ENCODE measurements at places on chromosomes 13 and 19. TPM values are rescaled to one million over a fixed set of nuclear protein-coding genes. Genes with fewer than 3 reads are reported as not detected.

GRCh38 chr13:40596484-40596883 lies 70.0 kb downstream of the FOXO1 start:
- no peak for DNase-seq

- no peak for DNase-seq
Measured at GRCh38 chr13:76014406-76015318, 378.5 kb downstream of the LMO7 start.

DNA sequence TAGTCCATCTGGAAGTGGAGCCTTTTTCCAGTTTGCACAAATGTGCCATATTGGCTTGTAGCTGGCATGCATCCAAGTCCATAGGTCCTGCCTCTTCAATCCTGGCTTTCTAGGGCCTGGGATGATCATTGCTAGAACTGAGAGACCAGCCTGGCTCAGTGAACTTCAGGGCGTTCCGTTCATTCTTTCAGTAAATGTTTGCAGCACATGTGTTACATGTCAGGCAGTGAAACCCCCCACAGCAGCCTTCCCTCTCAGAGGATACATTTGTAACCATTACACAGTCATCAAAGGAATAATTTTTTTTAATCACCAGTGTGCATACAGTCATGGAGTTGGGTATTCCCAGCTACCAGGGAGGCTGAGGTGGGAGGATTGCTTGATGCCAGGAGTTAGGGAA lies 9.7 kb downstream of the FUT2 start:
- DNase-seq, result no peak

DNA sequence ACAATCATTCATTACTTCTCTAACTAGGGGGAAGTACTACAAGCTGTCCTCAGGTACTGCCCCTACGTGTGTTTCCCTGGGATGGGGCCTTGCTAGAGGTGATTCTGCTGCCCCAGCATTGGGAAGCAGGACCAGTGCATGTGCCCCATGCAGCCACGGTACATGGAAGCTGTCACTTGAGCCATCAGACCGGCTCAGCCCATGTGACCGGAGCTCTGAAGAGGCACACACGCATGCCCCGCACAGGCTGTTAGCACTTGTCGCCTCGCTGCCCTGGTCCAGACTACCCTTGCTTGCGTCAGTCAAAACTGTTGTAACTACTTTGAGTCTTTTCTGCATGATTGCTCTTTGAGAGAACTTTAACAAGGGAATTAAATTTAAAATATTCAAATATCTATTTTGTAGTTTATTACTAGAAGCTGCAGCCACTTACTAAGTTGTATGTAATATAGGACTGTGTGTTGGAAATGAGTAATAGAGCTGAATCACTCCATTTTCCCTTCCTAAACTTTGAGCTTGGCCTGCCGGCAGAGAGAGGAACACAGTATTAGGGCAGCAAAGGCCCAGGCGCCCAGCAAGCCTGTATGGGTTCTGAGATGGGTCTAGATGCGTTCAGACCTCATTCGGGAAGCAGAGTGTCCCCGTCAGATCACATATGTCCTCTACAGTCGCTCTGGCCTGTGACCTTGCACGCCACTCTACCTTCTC lies 42.2 kb downstream of the DHRS12 start:
- DNase-seq, result no peak

DNA sequence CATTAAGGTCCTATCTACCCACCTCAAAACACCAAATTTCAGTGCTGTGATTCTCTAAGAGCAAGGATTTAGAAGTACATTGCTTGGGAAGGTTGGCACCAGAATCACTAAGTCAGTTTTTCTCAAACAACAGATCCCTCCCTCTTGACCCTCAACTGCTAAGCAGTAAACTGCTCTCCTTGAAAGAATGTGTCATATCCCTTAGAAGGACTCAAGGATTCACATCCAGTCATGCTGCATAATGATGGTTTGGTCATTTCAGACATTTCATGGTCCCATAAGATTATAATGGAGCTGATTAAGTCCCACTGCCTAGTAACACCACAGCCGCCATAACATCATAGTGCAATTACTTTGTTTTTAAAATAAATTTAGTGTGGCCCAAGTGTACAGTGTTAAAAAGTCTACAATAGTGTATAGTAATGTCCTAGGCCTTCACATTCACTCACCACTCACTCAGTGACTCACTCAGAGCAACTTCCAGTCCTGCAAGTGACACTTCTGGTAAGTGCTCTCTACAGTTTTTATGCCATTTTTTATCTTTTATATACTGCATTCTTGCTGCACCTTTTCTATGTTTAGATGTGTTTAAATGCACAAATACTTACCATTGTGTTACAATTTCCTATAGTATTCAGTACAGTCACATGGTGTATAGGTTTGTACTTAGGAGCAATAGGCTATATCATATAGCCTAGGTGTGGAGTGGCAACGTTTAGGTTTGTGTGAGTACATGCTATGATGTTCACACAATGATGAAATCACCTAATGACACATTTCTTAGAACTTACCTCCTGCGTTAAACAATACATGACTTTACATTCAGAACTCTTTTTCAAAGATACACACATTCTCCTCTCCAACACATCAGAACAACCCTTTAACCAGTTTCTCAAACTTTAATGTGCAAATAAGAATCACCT lies 15.7 kb upstream of the CCDC169 start:
- no peak for DNase-seq

The VSIG10L gene
- total RNA-seq, result 0.35 TPM
